Spinal cord (tissue), 10 donors: ENCODE measurements at places on chromosomes 2 and 18. TPM values are rescaled to one million over a fixed set of nuclear protein-coding genes. Genes with fewer than 3 reads are reported as not detected.

The TUBA3D gene
- total RNA-seq = not detected

The TAF1B gene
- 43.5 TPM for total RNA-seq

The BOLL gene
- not detected for total RNA-seq

The ZC3H6 gene
- 17.6 TPM for total RNA-seq

The NGEF gene
- 19.4 TPM for total RNA-seq

The COLEC11 gene
- 1.1 TPM for total RNA-seq
